Ovary (tissue), 10 donors: ENCODE measurements at places on chromosomes 13 and 19. TPM values are rescaled to one million over a fixed set of nuclear protein-coding genes. Genes with fewer than 3 reads are reported as not detected.

The ZNF345 gene
- total RNA-seq: 8.6 TPM

The FFAR3 gene
- 0.15 TPM for total RNA-seq

The ZNF829 gene
- total RNA-seq: 3.1 TPM

The ADAMTS10 gene
- 41.8 TPM for total RNA-seq

The METTL21C gene
- not detected for total RNA-seq

The SIX5 gene
- total RNA-seq: 44.4 TPM

The SIGLEC11 gene
- 50.8 TPM for total RNA-seq

The SHISA7 gene
- total RNA-seq: not detected

The ZNF180 gene
- total RNA-seq: 9.8 TPM

The CYP4F2 gene
- not detected for total RNA-seq

The THAP8 gene
- 7.9 TPM for total RNA-seq

The SIGLEC5 gene
- not detected for total RNA-seq

The ONECUT3 gene
- total RNA-seq: not detected

The ZNF880 gene
- total RNA-seq: 29.8 TPM

The CEACAM1 gene
- 3.0 TPM for total RNA-seq

The CABP5 gene
- total RNA-seq: not detected

The RPS19 gene
- 2,910 TPM for total RNA-seq

The CELF5 gene
- total RNA-seq: 1.3 TPM

The TICAM1 gene
- total RNA-seq: 9.6 TPM

The ZNF560 gene
- not detected for total RNA-seq

The KIR2DL1 gene
- not detected for total RNA-seq

The GJB2 gene
- not detected for total RNA-seq

The GRK1 gene
- not detected for total RNA-seq

The SPIB gene
- not detected for total RNA-seq

The TEX26 gene
- total RNA-seq: not detected
